ENCODE measurements at places on chromosomes 2 and 18.

GRCh38 chr2:54471221-54471711 lies 15.1 kb downstream of the SPTBN1 start:
- no peak for DNase-seq

DNA sequence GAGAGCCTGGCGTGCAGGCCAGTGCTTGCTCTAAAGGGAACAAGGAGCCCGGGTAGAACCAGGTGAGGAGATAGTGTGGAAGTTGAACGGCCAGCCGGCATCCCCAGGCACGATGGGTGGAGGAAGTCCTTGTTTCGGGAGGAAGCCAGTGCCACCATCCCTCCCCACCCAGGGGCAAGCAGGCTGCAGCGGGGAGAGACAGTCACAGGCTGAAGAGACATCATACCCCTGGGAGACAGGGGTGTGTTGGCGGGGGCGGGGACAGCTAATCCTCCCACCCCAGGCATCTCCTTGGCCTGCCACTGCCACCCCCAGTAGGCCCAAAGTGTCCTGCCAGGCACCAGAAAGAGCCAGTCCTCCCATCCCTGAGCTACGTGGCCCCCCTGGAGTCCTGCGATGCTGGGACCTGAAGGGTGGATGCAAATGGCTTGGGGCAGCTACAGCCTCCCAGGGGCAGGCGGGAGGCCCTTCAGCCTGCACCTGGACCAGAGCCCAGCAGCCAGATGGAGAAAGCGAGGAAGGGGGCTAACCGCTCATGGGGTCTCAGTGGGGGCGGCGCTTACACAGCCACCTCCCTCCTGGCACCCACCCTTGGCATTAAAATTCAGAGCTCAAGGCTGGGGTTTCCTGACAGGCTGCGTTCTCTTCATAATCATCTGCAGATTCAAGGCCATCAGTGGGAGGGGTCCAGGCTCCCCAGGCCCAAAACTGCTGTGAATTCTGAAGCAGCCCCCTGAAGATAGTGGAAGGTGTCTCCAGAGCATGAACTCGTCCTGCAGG lies 14.8 kb upstream of the GPR55 start:
- DNase-seq = no peak

- no peak for DNase-seq
Observed at GRCh38 chr2:54494087-54494486, 38.0 kb downstream of the SPTBN1 start.

- no peak for DNase-seq
Observed at GRCh38 chr2:241772063-241772499, 4.5 kb upstream of the GAL3ST2 start.

DNA sequence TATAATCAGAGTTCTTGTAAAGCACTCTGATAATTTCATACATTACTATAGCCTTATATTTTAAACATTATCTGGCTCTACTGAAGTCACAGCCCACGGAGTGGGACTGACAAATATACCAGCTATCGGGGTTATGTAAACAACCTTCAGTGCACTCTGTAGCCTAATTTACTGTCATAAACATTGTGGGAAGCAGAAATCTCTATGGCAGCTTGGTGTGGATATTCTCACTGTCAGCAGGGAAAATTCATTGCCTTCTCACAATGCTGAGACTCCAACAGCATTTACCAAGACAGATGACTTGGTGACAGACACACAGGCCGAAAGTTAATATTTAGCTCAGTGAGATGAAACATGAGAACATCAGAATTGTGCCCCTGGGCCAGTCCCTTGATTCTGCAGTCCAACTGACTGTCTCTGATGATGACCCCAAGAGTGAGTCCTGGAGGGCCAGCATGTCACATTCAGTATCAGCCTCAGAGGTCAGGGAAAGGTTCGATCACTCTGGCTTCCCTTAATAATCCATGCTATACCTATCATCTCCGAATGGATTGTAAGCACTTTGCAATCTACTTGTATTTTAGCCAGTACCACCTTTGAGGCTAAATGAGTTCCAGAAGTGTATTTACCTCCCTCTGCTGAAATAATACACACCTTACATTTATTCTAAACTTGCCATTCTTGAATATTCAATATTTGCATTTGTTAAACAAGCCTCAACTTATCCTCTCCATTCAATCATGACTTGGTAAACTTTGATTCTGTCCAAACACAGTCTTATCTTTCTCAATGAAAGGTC lies 146.2 kb upstream of the OSR1 start:
- no peak for DNase-seq

GRCh38 chr2:60706021-60706420 lies 50.0 kb upstream of the PAPOLG start:
- no peak for DNase-seq

GRCh38 chr2:222353993-222354392 lies 55.2 kb upstream of the PAX3 start:
- no peak for DNase-seq

DNA sequence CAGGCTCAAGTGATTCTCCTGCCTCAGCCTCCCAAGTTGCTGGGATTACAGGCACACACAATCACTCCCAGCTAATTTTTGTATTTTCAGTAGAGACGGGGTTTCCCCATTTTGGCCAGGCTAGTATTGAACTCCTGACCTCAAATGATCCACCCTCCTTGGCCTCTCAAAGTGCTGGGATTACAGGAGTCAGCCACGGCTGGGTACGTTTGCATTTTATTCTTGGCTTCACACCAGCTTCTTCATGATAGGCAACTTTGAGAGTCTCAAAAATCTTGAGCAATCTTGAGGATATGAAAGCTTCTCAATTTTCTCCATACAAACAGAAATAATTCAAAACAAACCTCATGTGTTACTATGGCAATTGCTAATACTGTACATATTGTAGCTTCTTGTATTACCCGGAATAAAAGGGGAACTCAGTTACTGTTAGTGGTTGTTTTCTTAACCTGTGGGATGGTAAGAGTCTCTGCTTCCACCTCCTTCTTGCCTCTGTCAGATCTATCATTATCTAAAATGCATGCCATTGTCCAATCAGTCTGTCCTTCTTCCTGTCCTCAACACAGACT lies 102.9 kb upstream of the SYT4 start:
- no peak for DNase-seq

DNA sequence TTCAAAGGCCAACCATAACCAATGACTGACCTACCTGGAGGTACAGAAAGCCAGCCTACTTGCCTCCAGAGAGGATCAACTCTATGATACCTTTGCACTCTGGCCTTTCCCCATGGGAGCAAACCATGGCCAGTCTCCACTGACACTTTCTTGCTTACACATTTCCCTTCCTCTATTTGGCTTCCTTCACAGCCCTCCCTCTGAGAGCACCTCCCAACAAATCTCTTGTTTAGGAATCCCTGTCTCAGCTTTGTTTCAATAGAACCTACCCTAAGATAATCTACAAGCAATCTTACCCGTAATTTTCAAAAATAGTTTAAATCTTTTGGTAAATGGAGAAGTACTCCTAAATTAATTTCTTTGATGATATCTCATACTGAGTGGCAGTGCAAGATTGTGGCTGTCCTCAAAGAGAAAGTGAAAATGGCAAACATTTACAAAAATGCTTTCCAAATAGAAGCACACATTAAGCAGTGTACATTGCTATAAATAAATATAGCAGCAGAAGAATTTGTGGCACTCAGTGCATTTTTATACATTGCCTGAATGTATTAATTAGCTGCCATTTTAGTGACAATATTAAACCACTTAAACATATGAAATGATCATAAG lies 140.6 kb downstream of the CCDC148 start:
- DNase-seq = no peak

DNA sequence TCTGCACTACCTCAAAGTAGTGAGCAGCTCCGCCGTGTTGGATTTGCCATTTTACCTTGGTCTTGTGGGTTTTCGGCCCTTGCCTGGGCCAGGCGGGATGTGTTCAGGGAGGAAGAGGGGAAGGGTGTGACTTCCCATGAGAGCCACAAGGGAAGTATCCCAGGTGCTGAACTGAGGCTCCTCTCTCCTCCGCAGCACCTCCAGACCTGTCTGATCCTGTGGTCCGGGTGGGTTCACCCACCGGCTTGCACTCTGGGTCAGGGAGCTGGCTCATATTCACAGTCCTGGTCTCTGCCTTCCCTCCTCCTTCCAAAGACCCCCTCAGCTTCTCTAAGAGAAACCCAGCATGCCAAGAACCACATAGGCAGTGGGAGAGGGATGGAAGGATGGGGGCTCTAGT lies 235.8 kb downstream of the SEPTIN10 start:
- DNase-seq = no peak

GRCh38 chr2:197596766-197597165 lies 78.6 kb downstream of the RFTN2 start:
- no peak for DNase-seq

DNA sequence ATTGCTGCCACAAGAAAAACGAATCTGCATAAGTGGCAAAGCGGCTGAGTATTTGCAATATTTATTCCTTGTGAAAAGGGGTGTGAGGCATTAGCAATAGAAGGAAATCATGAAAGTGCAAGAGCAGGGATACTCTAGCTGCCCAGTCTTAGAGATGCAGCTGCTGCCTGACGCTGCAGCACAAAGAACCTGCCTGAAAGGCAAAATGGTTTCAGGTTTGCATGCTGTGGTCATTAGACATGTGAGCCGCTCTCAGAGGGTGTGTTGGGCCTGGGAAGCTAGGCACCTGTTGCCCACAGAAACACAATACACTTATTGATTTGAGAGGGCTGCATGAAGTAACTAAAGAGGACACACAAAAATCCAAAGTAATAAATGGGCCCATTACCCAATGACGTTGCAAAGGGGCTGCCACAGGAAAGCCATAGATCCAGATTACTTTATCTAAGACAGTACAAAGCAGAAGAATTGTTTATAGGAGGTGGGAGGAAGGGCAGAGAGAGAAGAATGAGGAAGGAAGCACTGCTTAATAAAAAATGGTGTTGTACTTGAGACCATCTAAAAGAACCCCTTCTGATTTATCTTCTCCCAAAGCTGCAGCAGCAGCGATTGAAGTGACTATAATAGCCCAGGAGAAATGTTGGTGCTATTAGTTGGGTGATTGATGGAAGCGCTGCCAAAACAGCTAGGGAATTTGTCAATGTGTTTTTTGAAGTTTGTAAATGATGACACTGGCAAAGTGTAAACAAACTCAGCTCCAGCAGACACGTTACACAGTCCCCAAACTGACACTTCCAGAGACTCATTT lies 492.4 kb upstream of the ACVR2A start:
- DNase-seq = no peak

DNA sequence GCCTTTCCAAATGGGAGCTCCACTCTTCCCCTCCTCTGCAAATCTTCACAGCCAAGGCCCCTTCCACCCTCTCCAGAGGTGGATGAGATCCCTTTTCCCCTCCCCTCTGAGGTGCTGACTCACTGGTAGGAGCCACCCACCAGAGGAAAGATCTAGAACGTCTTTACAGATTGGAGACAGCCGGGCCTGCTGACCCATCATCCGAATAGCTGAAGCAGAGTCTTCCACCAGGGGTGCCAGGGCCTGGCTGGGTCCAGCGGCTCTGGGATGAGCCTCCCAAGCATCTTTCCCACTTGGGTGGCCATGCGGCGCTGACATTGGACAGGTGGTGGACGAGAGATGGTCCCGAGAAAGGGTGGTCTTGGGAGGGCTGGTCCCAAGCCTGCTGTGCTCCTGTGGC lies 9.0 kb downstream of the ERFE start:
- DNase-seq = no peak

DNA sequence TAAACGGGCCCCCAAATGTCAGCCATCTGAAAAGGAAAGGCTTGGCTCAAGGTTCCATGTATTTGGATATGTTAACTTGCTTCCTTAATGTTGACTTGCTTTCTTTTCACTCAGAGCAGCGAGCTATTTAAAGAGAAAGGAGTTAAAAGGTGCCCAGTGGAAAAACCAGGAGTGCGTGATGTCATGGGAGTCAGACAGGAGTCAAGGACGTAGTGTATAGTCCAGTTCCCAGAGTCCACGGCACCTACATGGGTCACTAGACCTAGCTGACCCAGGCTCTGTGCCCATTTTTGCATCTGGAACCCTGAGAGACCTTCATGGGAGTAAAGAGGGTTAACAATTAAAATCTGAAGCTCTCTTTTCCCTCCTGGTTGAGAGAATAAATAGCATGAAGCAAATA lies 19.8 kb downstream of the SLC3A1 start:
- DNase-seq = no peak

DNA sequence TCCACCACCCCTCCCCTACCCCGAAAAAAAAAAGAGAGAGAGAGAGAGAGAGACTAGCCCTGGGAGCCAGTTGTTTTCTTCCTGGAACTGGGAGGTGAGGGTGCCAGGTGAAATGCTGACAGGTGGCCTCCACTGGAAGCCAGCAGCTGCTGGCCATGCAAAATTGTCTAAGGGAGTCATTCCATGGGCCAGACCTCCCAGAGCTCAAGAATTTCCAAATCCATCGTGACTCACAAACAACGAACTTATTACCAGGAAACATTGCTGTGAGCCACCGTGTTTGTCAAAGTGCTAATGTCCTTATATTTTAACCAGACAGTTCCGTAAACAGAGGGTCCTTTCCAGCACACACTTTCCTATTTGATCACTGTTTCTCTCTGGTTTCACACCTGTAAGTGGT lies 68.5 kb upstream of the PID1 start:
- no peak for DNase-seq

- DNase-seq = no peak
Observed at GRCh38 chr2:95278051-95278471, 3.8 kb downstream of the PROM2 start.

DNA sequence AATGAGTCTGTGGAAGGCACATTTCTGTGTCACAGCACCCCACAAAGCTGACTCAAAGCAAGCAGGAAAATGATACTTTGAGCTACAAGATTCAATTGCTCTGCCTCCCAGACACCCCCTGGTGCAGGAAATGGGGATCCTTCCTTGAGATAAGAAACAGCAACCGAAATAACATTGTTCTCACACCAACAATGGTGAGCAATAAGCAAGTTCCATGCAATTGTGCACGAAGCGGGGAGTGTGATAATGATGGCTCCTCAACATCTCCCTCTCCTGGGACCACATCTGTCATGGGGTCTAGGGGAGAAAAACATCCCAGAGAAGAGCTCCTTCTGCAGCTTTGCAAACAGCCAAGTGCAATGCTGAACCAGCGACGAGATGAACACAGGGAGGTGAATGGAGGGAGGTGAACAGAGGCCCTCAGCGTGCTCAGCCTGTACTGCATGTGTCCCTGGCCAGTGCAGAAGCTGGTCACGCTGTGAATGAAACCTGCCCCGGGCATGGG lies 67.7 kb downstream of the PDCL3 start:
- DNase-seq = no peak

GRCh38 chr2:4047961-4048891 lies 344.9 kb downstream of the DCDC2C start:
- DNase-seq = no peak

- DNase-seq = no peak
Observed at GRCh38 chr2:138474100-138474825, 27.3 kb upstream of the SPOPL start.

DNA sequence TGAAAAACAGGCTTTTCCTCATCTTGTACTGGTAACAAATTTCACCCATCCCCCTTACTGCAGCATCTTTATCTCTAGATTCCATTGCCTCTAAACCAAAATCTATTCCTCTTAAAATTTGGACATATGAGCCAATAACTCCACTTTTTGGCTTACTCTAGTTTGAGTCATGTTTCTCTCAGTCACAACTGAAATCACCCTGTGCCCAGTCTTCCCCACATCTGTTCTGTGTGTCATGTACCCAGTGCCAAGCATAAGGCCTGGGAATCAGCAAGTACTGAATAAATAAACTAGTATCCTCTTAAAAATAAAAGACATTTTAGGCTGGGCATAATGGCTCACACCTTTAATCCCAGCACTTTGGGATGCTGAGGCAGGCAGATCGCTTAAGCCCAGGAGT lies 20.8 kb upstream of the CHN1 start:
- no peak for DNase-seq

Data from activated CD4-positive, CD25-positive, alpha-beta regulatory T cell (primary cell).